ENCODE measurements at places on chromosomes 16 and 17.

- DNase-seq, result peak; percentile 83
Observed at GRCh38 chr16:88785106-88785924, at the start of gene PIEZO1. Gene PIEZO1, minus strand, starts transcription at chr16:88785220. Its CDS starts 256 bp downstream, at chr16:88784964.

DNA sequence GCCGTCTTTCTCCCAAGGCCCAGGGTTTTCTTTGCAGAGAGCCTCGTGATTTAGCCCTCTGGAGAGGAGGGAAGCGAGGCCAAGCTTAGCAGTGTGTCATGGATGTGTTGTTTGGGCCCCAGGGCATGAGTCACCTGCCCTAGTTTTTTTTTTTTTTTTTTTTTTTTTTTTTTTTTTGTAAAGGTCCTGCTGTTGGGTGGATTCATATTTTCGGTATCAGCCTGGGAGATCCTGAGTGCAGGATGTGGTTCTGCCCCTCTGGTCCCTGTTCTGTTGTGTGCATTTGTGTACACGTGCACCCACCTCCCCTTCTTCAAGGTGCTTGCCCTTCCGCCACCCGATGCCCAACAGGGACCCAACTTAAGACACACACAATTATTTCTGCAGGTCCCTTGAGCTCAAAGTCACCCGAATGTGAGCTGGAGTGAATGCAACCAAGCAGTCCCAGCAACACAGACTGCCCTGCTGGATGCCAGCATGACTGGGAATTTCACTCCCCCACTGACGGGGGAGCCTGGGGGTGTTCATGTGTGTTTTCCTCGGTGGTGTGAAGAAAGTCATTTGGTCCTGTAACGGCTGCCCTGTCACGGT, 265.8 kb upstream of the TNRC6C start:
- DNase-seq, result no peak

DNA sequence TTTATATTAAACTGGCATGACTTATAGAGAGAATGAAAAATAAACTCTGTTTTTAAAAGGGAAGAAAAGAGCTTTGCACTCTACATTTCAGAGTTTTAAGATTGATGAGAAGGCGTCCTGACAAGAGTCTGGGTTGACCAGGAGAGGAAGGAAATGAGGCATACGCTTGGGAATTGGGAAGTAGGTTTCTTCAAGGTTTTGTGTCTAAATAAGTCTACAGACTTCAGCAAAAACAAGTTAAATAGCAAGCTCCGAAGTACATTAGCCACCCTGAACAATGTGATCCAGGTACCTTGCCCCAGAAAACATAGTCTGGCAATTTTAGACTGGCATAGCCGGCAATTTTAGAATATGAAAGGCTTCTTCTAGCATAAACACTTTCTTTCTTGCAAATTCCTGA, 28.5 kb upstream of the CCDC182 start:
- DNase-seq, result no peak

DNA sequence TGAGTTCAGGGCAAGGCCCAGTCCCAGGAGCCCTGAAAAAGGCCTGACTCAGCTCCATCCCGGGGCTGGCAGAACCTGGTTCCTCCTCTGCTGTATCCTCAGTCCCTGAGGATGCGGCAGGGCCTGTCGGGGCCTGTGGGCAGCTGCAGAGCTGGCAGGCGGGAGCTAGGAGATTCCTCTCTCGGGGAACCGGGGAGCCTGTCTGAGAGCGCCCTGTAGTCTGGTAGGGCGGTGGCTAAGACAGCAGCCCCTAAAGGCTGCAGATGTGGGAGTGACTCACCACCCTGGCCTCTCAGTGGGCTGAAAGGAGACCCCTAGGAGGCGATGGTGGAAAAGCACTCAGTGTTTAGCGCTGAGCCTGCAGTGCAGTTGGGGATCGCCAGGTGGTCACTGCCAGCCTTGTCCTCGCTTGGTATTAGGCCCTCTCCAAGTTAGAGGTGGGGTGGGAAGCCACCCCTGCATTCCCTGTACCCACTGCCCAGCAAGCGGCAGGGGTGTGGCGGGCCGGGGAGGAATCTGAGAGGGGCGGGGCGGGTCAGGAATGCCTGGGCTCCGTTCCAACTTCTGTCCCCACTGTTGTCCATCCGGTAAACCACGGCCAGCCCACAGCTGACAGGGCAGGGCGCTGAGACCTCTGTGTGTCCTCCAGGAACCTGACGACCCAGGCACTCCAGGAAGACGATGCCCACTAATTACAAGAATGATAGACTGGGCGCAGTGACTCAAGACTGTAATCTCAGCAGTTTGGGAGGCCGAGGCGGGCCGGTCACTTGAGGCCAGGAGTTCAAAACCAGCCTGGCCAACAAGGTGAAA, 29.5 kb upstream of the CDH1 start:
- no peak for DNase-seq

DNA sequence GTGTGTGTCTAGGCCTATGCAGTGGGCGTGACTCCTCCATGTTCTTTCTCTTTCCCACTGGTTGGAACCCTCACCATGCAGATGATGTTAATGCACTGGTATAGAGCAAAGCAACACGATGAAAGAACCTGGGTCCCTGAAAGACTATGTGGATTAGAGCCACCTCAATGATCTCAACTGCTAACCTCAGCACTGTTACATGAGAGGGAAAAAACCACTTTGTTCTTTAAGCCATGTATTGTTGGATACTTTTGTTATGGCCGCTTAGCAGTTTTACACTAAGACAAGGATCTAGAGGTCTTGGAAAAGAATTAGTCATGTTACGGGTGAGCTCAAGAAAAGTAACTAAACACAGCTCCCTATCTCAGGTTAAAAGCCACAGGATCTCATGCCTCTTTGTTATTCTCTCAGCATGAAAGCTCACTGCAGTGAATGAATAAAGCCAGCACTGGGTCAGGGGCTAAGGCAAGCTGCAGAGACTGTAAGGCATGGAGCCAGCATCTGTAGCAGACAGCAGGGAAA, 56.6 kb upstream of the RBBP6 start:
- no peak for DNase-seq

- no peak for DNase-seq
Observed at GRCh38 chr16:81158964-81159363, 62.8 kb upstream of the GCSH start.

GRCh38 chr17:8499171-8499570, 63.5 kb downstream of the NDEL1 start:
- no peak for DNase-seq

DNA sequence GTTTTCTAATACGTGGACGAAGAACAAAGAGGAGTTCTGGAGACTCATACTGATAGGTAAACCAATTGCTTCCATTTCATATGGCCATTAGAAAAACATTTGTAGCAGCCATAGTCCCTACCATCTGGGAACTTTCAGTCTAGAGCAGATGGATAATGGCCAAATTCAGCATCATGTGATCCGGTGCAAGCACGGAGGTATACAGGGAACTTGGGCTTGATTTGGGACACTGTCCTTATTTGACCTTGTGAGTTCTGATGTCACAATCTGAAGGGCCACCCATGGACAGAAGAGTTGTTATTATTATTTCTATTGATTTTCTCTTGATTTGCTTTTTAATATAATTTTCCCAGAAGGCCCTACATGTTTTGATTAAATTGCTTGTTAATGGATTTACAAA, 154.6 kb upstream of the ZNF267 start:
- DNase-seq, result no peak

DNA sequence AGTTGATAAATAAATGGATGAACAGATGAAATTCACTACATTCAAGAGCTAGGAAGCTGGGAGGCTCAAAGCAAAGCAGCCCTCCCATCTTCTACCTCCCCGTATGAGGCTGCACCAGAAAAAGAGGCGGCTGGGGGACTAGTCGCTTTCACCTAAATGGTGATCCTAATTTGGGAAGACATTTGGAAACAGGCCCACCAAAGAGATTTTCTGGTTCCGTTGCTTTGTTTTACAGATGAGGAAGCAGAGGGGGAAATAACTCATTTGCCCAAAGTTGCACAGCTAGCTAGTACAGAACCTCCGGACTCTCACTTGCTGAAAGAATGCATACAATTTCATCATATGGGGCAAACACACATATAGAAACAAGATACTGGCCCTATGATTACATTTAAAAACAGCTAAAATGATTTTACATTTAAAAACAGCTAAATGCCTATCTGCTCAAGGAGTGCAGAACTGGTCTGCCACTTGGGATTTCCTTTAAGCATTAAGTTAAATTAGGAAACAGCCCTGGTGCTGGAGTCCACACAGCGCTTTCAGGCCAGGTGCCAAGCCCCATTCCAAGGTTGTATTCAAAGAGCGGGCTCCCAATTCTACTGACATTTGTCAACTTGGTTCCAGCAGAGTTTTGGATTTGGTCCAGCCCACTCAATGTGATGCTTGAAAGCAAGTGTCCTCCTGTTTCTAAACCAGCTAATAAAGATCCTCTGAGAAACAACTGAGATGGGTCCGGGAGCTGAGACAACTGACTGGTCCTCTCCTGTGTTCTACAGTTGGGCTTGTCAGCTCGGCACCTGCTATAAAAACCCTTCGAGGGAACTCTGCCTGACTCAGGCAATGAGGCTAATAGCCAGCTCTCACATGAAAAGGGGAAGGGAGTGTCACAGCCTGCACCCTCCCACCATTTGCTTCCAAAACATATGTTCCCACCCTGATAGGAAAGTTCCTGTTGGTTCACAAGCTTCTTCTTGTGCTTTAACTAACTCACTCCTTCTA, 11.7 kb downstream of the ERN1 start:
- no peak for DNase-seq

DNA sequence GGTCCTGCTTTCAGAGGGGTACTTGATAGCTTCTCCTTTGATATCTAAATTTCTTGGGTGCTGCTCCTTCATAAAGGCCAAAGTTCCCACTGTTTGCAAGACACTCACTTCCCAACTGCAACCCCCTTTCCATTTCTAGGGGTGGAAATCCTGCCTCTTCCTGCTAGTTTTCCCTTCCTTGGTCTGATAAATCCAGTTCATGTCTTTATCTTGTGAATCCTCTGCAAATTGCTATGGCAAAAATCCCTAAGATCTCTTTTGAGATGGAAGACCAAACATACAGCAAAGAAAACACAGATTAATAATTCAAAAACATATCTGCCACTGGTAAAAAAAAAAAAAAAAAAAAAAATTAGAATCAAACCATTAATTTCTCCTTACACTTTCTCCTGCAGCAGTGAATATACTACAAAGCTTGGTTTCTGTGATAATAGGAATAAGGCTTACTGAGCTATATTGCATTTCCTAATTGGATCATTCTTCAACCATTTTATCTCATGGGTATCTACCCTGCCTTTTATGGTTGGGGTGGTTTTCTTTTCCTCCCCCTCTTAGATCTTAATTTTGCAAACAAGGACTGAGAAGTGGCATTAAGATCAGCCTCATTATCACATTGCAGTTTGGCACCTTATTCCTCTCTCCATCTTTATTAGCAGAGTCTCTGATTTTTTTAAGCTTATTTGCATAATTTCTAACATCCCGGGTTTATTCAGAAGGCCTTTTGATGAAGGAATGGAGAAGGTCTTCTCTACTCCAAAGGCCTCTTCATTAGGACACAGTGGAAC, 439.1 kb downstream of the XYLT1 start:
- no peak for DNase-seq

All from activated naive CD4-positive, alpha-beta T cell treated with anti-CD3 and anti-CD28 coated beads, Interleukin-2, amount 50 U/mL, for 72 hours (primary cell).